ENCODE measurements at places on chromosomes 1 and 21.

GRCh38 chr21:32315511-32316281 is 17.0 kb downstream of the MRAP start:
- no peak for DNase-seq

DNA sequence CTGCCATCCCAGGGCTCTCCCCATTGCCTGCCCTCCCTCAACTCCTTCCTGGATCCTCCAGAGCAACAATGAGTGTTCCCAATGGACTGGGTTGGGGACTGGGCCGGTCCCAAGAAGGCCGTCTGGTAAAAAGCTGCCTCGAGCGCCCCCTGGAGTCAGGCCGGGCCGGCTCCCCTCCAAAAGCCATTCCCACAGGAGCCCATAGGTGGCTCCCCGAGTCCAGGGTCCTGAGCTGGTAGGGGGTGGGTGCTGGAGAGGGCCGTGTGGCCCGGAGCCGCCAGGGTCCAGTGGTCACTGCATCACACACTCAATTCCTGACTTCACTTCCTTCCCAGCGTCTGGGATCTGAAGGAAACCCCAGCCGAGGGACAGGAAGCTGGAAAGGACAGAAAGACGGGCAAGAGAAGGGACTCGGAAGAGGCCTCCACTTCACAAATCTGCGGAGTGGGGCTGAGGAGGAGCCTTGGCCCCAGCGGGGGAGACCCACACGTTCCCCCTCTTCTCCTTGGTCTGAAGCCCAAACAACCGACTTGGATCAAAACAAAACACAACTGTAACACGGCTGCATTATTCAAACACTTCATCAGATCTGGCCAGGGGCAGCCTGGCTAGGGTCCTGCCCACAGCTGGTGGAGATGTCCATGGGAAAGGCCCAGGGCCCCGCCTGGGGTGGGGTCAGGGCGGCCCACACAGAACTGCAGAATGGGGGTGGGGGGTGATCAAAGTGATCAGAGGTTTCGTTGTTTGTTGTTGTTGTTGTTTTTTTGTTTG is 10.9 kb upstream of the ALDH4A1 start:
- peak; percentile 59 for DNase-seq

- no peak for DNase-seq
These were observed 572 bp upstream of the SRSF10 start for GRCh38 chr1:23980728-23981070.

GRCh38 chr1:201488830-201489589 is 17.9 kb downstream of the CSRP1 start:
- no peak for DNase-seq

- DNase-seq = no peak
These were observed 750 bp downstream of the RHOU start for GRCh38 chr1:228735871-228736586.

- DNase-seq = no peak
These were observed 2.0 kb upstream of the CCDC28B start for GRCh38 chr1:32198237-32199042.

- no peak for DNase-seq
These were observed at the start of gene HUNK for GRCh38 chr21:31872452-31873274. HUNK (plus strand) TSS chr21:31873020; CDS start chr21:31873675, 655 bp downstream.

DNA sequence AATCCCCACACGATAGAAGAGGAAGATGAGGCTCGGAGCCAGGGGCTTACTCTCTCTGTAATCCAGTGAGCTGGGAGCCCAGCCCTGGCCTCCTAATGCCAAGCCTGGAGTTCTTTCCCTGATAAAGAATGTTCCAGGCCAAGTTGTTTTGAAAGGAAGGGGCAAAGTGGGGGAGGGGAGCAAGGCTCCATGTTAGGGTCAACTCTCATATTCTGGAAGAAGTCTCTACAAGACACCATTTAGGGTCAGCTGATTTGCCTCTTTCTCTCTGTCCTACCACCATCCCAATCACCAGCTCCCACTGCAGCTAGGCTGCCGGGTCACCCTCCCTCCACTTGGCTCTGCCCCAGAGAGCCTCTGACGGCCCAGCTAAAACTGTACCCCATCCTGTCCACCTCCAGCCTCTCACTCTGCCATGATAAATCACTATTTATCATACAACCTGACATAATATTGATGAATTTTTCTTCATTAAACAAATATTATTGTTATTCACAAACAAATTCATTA is 95.0 kb downstream of the GLIS1 start:
- DNase-seq = no peak

GRCh38 chr1:158396646-158397045 is 2.6 kb downstream of the OR10T2 start:
- no peak for DNase-seq

Measured in stimulated activated CD8-positive, alpha-beta memory T cell treated with anti-CD3 and anti-CD28 coated beads, Interleukin-4, amount 100 ng/mL, for 1 hour (primary cell).